GM13976 (cell line): ENCODE measurements at places on chromosomes 11 and 22.

- no peak for DNase-seq
Measured at GRCh38 chr22:33104147-33104854, 46.1 kb upstream of the SYN3 start.

DNA sequence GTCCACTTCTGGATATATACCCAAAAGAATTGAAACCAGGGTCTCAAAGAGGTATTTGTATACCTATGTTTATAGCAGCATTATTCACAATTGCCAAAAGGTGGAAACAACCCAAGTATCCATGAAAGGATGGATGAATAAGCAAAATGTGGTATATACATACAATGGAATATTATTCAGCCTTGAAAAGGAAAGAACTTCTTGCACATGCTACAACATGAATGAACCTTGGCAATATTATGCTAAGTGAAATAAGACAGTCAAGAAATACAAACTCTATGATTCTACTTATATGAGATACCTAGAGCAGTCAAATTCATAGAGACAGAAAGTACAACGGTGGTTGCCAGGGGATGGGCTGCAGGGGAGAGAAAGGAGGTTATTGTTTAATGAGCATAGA lies 21.6 kb upstream of the PAK1 start:
- DNase-seq, result no peak

DNA sequence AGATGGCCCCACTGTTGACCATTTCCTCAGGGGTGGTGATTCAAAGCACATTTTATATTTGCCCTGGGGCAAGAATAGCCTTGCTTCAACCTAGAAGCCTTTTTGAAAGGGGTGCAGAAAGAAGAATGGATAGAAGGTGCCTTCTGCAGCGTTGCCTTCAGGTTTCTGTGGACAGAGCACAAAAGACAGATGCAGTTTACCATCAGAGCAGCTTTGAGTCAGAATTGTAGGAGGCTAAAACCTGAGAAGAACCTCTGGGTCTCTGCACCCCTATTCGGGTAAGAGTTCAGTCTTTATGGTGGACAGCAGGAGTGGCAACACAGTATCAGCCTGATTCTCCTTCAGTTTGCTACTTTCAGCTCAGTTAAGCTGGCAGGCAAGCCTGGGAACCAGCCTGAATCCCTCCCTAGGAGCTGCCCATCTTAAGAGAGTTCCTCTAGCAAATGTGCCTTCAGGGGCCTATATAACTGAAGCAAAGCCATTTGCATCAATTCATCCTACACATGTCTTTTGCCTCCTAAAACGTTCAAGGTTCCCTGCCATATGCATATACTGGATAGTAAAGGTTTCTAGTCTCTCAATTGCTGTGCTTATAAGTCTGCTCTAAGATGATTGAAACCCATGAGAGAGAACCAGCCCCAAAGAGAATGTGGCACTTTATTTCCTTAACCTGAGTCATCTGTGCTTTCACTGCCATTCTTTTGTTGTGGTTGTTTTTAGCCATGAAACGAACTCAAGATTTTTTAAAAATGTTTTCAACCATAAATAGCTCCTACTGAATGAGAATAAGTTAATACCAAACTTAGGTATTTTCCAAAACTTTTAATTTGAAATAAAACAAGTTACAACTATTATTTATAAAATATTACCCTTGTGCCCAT lies 123.0 kb downstream of the TRIM44 start:
- DNase-seq, result no peak

DNA sequence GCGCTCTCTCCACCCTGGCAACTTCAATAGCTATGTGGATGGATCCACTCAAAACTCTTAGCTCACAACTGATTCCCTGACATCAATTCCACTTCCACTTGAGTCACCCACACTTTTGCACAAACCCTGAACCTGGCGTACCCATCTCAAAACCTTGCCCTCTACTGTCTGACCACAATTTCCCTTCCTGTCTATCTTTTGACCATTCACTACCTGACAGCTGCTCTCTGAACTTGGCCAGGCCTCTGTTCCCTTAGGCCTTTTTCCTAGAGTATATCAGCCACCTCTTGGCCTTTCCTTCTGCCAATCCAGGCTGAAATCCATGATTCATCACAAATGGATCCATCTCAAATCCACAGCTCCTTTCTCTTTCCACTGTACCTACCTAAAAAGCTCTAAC lies 106.0 kb downstream of the RPL27A start:
- no peak for DNase-seq

GRCh38 chr11:22733475-22734248 lies 67.3 kb downstream of the GAS2 start:
- DNase-seq, result no peak

GRCh38 chr11:74257959-74258553 lies 53.4 kb downstream of the P4HA3 start:
- DNase-seq, result no peak

DNA sequence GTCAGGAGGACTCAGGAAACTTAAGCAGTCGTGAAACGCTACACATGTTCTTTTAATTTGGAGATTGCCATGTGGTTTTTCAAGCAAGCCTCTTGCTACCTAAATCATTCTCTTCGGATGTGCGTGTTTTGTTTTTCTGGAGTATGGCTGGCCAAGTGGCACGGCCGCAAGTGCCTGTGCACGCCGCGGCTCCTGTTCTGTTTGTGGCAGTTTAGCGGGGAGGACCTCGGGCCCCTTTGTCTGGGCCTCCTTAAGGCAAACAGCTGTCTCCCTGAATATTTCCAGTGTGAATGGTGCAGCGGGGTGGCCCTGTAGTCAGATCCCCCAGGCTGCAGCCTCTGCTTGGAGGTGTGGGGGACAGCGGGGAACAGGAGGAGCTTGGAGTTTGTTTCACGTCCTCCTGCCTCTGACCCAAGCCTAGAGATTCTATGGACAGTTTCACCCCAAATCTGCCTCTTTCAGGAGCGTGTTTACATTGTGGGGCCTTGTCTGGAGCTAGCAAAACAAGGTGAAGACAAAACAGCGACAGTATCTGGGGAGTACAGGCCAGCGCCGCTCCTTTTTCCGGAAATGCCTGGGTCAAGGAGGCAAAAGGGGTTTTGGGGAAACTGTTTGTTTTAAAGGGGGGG lies 1.3 kb downstream of the LRP5 start:
- DNase-seq, result no peak

DNA sequence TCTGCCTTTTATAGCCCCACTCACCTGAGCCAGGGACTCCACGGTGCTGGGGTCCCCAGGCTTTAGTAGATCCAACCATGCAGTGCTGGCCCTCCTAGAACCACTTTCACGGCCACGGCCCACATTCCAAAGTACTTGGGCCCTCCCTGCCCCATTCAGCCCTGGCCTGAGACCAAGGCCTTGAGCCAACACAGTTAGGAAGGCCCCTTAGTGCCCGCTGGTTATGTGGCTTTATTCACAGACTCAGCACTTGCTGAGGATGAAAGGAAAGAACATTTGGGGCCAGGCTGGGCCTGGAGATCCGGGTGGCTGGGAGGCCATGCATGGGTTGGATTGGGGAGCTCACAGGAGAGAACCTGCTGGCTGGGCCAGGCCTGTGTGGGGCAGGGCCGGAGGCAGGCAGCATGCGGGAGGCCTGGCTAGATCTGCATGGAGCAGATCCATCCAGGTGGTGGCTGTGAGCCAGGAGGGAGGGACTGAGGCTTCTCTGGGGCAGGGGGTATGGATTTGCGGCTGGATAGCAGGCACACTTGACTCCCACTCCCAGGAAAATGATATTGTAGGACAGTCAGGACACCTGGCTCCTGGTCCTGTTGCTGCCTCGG lies 12.6 kb downstream of the CHRM1 start:
- DNase-seq, result no peak

GRCh38 chr11:19631712-19632498 lies 80.7 kb upstream of the NAV2 start:
- no peak for DNase-seq

GRCh38 chr22:28231441-28231840 lies 312.4 kb upstream of the PITPNB start:
- no peak for DNase-seq
